ENCODE measurements at places on chromosomes 7 and 10. TPM values are rescaled to one million over a fixed set of nuclear protein-coding genes. Genes with fewer than 3 reads are reported as not detected.

GRCh38 chr10:19704544-19704943, 111.7 kb upstream of the PLXDC2 start:
- DNase-seq, result no peak

DNA sequence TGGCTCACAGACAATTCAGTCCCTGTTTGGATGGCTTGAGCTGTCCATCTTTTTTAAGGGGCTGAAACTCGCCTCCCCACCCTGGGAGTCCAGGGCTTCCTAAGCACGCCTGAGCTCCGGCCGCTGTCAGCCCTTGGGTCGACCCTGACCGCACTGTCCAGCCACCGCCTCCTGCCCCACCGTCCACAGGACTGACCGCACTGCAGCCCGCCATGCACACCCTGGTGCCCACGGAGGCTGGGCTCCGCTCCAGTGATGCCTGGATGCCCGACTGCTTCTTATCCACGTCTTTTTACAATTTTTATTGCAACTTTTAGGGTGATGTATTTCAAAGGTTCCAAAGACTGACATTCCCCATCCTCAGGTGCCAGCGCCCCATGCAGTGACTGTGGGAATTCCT, 39.4 kb upstream of the FOXL3 start:
- no peak for DNase-seq

DNA sequence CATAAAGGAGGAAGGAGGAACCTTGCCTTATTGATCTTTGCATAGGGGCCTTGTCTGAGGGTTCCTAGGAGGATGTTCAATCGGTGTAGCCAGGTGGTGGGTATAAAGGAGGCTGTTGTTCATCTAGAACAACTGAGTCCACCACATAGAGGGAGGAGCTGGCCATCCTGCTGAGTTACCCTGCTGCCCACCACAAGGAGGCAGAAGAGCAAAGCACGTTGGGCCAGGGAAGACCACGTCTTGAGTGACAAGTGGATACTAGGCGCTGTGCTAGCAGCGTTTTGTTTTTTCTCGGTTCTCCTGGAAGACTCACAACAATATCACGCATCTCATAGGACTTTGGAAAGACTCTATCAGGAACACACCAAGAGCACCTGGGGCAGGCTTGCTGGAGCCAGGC, 20.0 kb downstream of the FOXI2 start:
- DNase-seq, result no peak

Gene HOXA3
- 0.84 TPM for polyA plus RNA-seq

DNA sequence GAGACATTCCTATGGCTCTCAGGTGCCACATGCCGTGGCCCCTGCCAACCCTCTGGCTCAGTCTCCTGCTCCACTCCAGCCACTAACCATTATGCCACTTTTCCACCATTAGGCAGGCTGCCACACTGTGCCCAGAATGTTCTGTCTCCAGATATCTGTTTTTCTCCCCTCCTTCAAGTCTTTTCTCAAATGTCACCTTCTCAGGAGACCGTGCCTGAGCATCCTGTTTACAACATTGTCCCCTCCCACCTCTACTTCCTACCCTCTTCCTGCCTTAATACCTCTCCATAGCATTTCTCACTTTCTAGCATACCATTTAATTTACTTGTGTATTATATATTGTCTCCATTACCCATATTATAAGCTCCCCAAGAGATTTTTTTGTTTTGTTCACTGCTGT, 162.5 kb upstream of the LYZL2 start:
- no peak for DNase-seq

GRCh38 chr7:24709585-24710360, 47.5 kb downstream of the GSDME start:
- no peak for DNase-seq

Gene GSTO2
- 42.7 TPM for polyA plus RNA-seq

- no peak for DNase-seq
Measured at GRCh38 chr7:123819001-123819400, 26.0 kb upstream of the HYAL4 start.

Gene CYP2C9
- not detected for polyA plus RNA-seq

- no peak for DNase-seq
Measured at GRCh38 chr7:1108264-1108920, 20.5 kb downstream of the GPER1 start.

DNA sequence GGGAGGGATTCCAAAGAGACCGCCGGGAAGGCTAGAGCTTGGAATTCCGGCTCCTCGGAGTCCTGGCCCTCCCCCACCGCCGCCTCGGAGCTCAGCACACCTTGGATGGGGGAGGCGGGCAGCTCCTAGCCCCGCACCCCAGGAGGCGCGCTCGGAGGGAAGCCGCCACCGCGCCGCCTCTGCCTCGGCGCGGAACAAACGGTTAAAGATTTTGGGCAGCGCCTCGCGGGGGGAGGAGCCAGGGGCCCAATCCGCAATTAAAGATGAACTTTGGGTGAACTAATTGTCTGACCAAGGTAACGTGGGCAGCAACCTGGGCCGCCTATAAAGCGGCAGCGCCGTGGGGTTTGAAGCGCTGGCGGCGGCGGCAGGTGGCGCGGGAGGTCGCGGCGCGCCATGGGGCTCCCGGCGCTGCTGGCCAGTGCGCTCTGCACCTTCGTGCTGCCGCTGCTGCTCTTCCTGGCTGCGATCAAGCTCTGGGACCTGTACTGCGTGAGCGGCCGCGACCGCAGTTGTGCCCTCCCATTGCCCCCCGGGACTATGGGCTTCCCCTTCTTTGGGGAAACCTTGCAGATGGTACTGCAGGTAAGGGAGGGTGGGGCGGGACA, at the start of gene CYP26A1:
Gene CYP26A1, plus strand, starts transcription at position 355 of the 608 bp plus-strand sequence. Its CDS starts 42 bp downstream, at position 397.
- DNase-seq, result no peak

DNA sequence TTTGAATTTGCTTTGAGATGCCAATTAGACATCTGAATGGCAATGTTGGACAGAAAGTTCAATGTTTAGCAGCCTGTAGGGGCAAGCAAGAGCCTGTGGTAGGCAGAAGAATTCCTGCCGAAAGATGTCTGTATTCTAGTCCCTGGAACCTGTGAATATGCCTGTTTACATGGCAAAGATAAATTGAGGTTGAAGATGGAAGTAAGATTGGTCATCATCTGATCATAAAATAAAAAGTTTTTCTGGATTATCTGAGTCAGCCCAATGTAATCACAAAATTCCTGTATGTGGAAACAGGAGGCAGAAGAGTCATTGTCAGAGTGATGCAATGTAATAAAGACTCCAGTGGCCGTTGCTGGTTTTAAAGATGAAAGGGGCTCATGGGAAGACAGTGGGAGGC, 430.5 kb downstream of the MDFIC start:
- peak; percentile 48 for DNase-seq

DNA sequence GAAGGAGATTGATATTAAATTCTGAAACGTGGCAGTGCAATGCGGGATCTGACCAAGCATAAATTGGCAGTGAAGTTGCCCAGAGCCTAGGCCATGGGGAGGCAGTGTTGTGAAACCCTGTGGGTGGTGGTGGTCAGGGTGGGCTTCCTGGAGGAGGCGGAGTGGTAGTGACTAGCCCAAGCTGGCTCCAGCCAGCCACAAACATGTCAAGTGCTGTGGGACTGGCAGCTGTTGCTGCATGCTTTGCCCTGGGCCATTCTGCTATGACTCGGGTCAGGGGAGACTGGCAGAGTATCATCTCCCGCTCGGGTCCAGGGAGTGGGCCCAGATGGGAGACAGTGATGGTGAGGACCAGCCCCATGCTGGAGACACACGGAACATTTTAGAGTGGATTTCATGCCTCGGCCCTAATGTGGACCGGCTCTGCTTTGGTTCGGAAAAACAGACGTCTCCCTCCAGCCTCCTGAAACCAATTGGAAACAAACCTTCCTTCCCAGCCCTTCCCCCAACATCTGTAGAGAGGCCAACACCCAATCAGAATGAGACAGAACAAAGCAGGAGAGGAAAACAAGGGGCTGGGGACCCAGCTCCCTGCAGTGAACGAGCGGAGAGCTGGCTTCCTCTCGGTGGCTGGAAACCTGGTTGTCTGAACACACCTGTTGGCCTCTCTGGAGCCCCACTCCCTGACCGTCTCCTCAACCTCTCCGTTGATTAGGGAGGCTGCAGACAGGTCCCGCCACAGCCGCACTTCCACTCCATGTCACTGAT, 58.2 kb downstream of the TMEM270 start:
- no peak for DNase-seq

- no peak for DNase-seq
Measured at GRCh38 chr10:121540732-121541395, 57.4 kb downstream of the FGFR2 start.

DNA sequence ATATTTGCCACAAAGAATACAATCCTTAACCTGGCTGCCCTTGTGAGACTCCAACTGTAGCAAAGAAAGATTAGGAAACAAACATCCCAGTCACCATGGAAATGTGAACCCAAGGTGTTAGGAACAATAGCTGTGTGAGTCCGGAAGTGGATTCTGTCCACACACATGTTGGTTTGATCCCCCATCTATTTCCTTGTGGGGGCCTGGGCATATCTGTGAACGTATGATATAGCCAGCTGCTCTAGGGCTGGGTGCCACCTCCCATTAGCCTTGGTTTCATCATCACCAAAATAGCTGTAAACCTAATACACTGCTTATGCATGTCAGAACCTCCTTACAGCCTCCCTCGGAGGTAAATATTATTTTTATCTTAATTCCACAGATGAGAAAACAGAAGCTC, 26.4 kb downstream of the GRK5 start:
- DNase-seq, result no peak

GRCh38 chr7:118003476-118003875, 130.2 kb upstream of the CTTNBP2 start:
- no peak for DNase-seq

Measured in keratinocyte (primary cell).